AG08395 (cell line): ENCODE measurements at places on chromosomes 2 and 18.

DNA sequence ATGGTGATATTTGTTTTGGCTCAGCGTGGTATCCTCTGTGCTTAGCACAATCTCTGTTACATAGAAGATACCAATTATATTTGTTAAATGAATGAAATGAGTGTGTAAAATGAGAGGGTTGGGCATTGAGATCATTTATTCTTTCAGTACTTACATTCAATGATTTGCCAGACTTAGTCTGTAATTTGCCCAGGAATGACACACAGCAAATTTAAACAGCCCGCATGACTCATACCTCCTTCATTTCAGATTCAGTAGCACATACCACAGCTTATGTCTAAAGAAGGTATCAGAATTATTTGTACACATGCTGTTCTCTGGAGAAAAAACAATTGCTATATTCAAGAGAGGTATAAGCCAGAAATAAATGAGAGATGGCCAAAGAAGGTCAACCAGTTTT, 37.0 kb downstream of the KLHL14 start:
- DNase-seq, result no peak

GRCh38 chr2:103138123-103138901, 376.5 kb downstream of the TMEM182 start:
- DNase-seq, result no peak

- no peak for DNase-seq
Measured at GRCh38 chr2:26072925-26073768, 39.3 kb downstream of the RAB10 start.

DNA sequence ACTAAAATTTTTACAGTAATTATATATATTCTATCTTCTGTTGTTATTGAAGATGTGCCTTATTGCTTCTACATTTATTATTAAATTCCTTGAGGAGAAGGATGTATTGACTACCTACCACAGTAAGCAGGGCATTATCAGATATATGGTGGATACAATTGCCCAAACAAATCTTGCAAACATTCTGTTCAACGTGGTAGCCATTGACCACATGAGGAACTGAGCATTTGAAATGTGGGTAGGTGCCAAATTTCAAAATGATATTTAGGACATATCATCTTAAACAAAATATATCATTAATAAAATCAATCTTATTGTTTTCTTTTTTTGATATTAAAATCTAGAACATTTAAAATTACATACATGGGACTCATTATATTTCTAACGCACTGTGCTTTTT, 11.1 kb downstream of the SCN3A start:
- DNase-seq, result no peak

GRCh38 chr18:31176531-31176930, 13.9 kb upstream of the DSC1 start:
- no peak for DNase-seq

DNA sequence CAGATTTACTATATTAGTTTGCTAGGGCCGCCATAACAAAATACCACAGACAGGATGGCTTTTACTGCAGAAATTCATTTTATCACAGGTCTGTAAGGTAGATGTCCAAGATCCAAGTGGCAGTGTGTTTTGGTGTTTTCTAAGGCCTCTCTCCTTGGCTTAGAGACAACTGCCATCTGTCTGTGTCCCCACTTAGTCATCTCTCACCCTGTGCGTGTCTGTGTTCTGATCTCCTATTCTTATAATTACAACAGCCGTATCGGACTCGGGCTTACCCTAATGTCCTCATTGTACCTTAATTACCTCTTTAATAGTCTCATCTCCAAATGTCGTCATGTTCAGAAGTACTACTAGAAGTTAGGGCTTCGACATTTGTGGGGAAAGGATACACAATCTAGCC, 362.3 kb upstream of the CDH19 start:
- DNase-seq, result no peak

- DNase-seq, result no peak
Measured at GRCh38 chr18:41537666-41538065, 417.4 kb upstream of the PIK3C3 start.

DNA sequence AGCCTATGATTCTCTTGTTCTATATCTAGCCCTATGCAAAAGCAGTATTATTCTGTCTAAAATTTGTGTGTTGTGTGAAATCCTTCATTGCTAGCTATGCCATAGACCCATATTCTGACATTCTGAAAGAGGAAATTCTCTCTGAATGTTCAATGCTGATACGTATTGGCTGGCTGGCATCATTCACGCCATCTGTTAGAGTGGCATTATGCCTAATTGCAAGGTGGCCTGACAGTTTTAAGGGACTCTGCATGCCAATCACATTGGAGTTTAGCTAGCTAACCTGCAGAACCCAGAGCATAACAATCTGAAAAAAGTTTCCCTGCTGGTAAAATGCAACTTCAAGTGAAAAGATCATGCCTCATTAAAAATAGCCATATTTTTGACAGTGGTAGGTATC, 316.0 kb downstream of the SOX11 start:
- no peak for DNase-seq
